ENCODE measurements at places on chromosomes 2 and 18. TPM values are rescaled to one million over a fixed set of nuclear protein-coding genes. Genes with fewer than 3 reads are reported as not detected.

GRCh38 chr2:127597046-127597983 lies 48.6 kb upstream of the GPR17 start:
- no peak for ATAC-seq

- ATAC-seq: no peak
Measured at GRCh38 chr18:23126376-23127056, 8.8 kb upstream of the CABLES1 start.

SP140 gene
- total RNA-seq: 60.8 TPM

GRCh38 chr2:127721978-127722355 lies 20.7 kb downstream of the SFT2D3 start:
- peak; percentile 19 for ATAC-seq

SP5 gene
- 0.19 TPM for total RNA-seq

DNA sequence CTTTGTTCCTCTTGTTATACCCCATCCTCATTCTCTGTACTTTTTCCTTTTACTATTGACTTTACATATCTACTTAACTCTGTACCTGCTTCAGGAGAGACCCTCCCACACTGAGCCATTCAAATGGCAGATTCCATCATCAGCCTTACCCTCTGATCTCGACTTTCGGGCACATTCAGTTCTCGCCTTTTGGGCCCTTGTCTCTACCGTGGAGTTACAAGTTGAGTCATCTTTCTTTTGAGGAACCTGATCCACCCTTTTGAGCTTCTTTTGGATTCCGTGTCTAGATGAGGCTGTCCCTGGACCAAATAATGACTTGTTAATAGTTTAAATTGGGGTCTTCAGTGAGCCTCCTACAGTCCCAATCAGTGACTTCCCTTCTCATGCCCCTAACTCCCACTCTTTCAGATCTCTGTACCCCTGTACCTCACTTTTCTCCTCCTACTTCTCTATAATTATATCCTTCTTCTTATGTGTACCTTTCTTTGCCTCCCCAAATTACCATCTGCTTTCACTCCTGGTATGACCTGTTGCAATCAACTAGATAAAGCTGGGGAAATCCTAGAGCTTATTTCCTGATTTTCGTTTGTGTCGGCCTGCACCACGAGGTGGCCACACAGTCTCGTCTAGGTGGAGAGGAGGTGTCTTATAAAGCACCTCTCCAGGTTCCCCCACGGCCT lies 17.2 kb downstream of the SP110 start:
- ATAC-seq: peak; percentile 85

GRCh38 chr2:83386549-83386948 lies 1072.5 kb downstream of the SUCLG1 start:
- ATAC-seq: no peak

DNA sequence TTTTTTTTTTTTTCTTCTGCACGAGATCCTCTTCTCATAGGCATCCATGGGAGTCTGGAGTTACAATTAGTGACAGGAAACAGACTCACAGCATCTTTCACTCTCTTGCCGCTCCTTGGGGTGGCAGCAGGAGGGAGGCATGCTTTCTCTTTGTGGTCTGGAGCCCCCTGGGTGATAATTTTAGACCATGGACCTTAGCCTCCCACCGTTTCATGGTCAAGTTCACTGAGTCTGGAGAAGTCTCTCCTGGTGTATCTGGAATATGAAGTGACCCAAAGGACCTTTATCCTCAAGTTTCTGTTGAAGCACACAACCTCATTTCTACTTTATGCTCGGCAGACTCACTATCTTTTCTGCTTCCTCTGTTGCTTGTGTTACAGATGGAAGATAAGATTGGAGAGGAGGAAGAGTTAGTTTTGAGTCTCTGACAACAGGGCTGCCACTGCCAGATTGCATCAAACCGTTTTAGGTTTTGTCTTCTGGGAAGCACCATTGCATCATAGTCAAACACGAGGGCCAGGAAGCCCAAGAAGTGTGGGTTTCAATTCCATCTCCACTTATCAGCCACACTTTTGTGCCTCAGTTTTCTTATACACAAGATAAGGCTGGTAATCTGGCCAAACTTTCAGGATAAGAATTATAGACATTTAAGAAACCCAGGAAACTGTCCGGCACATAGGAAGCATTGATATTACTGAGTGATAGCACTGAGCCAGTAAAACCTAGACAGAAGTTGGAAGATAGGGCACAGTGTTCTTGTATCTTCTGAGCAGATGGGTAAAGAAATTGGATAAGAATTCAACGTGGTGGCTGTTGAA lies 62.3 kb downstream of the ADCYAP1 start:
- ATAC-seq: no peak

NPHP1 gene
- total RNA-seq: 0.98 TPM

- ATAC-seq: no peak
Measured at GRCh38 chr2:152580714-152581113, 136.5 kb downstream of the PRPF40A start.
